ENCODE measurements at places on chromosomes 11 and 22.
A peak's percentile ranks its signal among the peaks of the same experiment; 100 is the strongest.

GRCh38 chr11:36746886-36747710 is 149.1 kb upstream of the RAG2 start:
- no peak overlapping the region for H3K27ac ChIP-seq
- no peaks in the 10 kb centered on the region for H3K36me3 ChIP-seq
- H3K4me3 ChIP-seq, result no peak overlapping the region

GRCh38 chr22:35349704-35350538 is 31.0 kb upstream of the HMOX1 start:
- no peaks in the 10 kb centered on the region for H3K27me3 ChIP-seq
- peaks cover 18% of the 10 kb centered on the region for H3K4me1 ChIP-seq
- H3K4me3 ChIP-seq, result peak overlapping the region; percentile 72
- peak overlapping the region; percentile 74 for H3K27ac ChIP-seq
- DNase-seq, result no peak

- no peak for DNase-seq
- no peaks in the 10 kb centered on the region for H3K4me1 ChIP-seq
- H3K4me3 ChIP-seq, result no peak overlapping the region
- H3K27me3 ChIP-seq, result no peaks in the 10 kb centered on the region
- no peak overlapping the region for H3K27ac ChIP-seq
Measured at GRCh38 chr11:132336781-132337535, 966.5 kb downstream of the NTM start.

DNA sequence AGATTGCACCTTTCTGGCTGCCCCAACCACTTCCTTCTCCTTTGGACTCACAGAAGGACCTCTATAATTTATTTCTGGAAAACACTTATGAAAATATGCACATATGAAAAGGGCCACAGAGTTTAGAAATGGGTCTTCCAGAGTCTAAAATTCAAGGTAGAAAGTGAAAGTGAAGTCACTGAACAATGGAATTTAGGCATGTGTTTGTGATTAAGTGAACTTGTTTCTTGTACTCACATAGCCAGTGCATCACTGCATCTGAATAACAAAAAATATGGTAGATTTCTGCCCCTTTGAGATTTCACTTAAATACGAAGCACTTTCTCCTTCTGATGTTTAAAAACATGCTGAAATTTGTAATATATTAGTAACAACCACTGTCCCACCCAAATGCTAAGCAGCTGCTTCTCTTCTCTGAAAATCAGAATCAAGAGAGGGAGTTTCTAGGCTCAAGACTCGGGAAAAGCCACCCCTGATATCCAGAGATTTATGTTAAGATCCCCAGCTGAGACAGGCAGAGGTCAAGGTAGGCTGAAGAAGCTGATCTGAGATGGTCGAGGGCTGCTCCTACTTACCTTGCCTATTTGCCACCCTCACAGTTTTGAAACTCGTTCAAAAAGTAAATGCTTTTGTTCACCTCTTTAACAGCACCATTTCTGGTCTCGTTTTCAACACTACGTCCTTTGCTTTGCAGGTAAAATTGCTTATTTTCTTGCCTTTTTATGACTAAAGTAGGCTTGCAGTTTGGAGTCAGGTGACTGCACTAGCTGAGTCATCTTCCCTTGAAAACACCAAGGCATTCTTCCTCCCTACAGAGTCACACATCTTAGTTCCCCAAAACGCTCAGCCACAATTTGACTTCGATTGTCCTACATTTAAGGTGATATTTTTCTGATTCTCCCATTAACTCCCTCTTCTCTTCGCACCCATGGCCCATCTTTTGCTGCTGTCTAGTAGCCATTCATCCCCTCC is at the start of gene XKR3:
Gene XKR3 (minus strand): TSS at position 696 of the 972 bp plus-strand sequence. CDS start 17,338 bp downstream, outside the sequence.
- H3K27ac ChIP-seq, result no peak within 1 kb of the TSS
- no peaks in the 10 kb centered on the region for H3K36me3 ChIP-seq
- H3K4me3 ChIP-seq, result no peak within 1 kb of the TSS
- no peaks in the 10 kb centered on the region for H3K27me3 ChIP-seq
- no peaks in the 10 kb centered on the region for H3K4me1 ChIP-seq

DNA sequence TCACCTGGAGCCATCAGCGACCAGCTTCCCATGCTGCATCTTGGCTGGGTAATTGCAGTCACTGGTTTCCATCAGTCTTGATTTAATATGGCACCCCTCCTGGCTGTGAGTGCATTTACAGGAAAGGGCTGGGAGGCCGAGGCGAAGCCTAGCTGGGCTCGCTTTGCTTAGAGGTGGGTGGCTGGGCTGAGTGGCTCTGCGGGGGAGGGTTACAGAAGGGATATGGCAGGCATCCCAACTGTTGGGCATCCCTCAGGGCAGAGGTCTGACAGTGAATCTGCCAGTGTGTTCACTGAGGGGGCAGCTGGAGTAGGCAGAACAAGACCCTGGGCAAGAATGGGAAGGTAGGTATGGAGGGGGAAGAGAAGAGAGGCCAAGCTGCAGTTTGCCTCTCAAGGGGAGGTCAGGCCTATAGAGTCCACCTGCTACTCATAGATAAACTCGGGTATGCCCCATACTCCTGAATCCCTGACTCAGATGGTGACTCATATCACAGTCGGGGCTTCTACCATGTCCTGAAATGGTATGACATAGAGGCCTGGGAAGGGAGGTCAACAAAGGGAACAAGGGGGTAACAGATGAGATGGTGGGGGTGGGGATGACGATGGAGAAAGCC is 77.5 kb upstream of the PHOX2A start:
- no peak for DNase-seq

- no peak for DNase-seq
- H3K4me3 ChIP-seq, result no peak overlapping the region
- H3K4me1 ChIP-seq, result no peaks in the 10 kb centered on the region
- no peak overlapping the region for H3K27ac ChIP-seq
- no peaks in the 10 kb centered on the region for H3K27me3 ChIP-seq
- H3K36me3 ChIP-seq, result no peaks in the 10 kb centered on the region
Measured at GRCh38 chr11:21369947-21370346, 700.6 kb downstream of the NELL1 start.

DNA sequence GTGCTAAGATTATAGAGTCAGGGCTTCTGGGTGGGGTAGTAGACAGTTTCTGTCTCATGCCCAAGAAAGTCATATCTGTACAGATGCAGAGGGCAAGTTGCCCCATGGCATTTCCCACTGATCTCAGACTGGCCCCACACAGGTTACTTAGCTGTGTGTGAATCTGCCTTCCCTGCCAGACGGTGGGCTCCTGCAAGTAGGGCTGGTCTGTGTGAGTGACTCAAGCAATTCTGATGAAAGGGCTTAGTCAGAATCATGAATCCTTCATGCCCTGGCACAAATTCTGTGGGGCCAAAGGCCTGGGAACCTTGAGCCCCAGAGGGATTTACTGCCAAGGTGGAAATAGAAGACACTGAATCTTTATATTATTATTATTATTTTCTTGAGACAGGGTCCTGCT is 30.4 kb downstream of the USH1C start:
- H3K4me3 ChIP-seq, result no peak overlapping the region
- H3K4me1 ChIP-seq, result no peaks in the 10 kb centered on the region
- no peaks in the 10 kb centered on the region for H3K27me3 ChIP-seq
- no peaks in the 10 kb centered on the region for H3K36me3 ChIP-seq
- no peak overlapping the region for H3K27ac ChIP-seq

DNA sequence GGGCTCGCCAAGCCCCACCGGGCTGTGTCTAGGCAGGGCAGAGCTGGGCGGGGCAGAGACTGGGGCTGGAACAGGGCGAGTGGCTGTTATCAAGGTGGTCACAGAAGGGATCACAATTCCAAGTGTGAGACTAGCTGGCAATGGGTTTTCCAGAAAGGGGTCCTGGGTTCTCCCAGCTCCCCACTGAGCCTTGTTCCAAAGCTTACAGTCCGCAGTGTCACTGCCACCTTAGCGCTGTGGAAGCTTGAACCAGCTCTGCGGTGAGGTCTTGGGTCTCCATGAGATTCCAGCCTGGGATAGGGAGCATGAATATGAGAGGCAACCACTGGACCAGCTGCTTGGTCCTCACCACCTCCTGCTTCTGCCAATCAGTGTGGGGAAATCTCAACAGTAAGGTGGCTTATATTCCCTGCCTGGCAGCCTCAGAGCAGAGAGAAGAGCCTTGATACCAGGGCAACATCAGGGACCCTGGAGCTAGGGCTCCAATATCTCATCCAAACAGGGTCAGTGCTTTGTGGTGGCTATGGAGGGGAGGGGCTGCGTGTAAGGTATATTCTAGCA is 831 bp downstream of the CD44 start:
- H3K27me3 ChIP-seq, result no peaks in the 10 kb centered on the region
- H3K27ac ChIP-seq, result peak overlapping the region; percentile 99
- peaks cover 80% of the 10 kb centered on the region for H3K4me1 ChIP-seq
- no peak for DNase-seq
- H3K4me3 ChIP-seq, result peak overlapping the region; percentile 61

DNA sequence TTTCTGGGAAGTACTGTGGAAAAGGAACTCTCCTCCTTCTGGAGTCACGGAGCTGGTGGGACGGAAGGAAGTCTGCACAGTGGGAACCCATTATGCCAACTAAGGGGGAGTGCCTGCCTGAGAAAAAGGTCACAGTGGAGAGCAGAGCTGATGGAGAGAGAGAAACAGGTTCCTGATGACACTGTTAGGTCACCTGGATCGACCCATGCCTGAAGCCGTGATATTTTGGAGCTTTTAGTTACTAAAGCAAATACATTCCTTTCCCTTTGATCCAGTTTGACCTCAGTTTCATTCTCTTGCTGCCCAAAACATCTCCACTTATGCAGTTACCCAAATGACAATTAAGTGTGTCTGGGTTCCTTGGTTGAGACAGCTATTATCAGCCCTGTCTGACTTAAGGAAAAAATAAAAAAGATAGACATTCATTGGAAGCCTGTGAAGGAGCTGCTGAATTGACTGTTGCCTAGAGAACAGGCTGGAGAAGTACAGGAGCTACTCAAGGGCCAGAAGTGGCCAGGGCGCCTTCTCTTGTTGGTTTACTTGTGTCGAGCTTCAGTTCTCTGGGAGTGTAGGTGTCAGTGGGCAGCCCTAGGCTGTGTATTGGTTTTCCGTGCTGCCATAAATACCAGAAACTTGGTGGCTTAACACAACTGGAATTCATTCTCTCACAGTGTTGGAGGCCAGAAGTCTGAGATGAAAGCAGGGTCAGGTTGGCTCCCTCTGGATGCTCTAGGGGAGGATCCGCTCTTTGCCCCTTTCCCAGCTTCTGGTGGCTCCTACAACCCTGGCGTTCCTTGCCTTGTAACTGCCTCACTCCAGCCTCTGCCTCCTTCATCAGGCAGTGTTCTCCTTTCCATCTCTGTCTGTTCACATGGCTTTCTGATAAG is 13.6 kb downstream of the MRGPRD start:
- no peaks in the 10 kb centered on the region for H3K36me3 ChIP-seq
- H3K27ac ChIP-seq, result no peak overlapping the region
- H3K4me3 ChIP-seq, result no peak overlapping the region
- no peak for DNase-seq

GRCh38 chr11:72637926-72638325 is 36.3 kb downstream of the PDE2A start:
- H3K36me3 ChIP-seq, result no peaks in the 10 kb centered on the region
- no peak overlapping the region for H3K27ac ChIP-seq
- H3K27me3 ChIP-seq, result peaks cover 63% of the 10 kb centered on the region
- H3K4me1 ChIP-seq, result peaks cover 27% of the 10 kb centered on the region
- no peak overlapping the region for H3K4me3 ChIP-seq
- DNase-seq, result no peak

DNA sequence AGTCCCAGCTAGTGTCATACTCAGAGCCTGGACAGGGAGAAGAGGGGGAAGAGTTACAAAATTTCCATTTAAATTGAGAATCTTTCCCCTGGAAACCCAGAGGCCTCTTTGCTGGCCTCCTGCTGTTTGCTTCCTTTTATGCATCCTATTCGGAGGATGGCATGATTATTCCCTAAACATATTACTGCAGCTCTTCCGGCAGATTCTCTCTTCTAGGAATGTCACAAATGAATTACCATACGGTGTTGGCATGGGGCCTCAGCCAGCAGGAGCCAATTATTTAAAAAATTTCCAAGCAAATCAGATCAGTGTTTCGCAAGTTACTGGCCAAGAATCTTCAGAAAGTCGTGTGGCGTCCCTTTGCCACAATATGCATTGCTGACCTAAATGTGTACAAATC is 326.7 kb upstream of the NCAM1 start:
- DNase-seq, result no peak
- H3K4me1 ChIP-seq, result no peaks in the 10 kb centered on the region
- no peaks in the 10 kb centered on the region for H3K36me3 ChIP-seq
- peaks cover 7% of the 10 kb centered on the region for H3K27me3 ChIP-seq
- no peak overlapping the region for H3K27ac ChIP-seq

GRCh38 chr11:78256962-78257361 is 68.2 kb downstream of the USP35 start:
- H3K27me3 ChIP-seq, result no peaks in the 10 kb centered on the region
- peak overlapping the region; percentile 80 for H3K27ac ChIP-seq
- no peak overlapping the region for H3K4me3 ChIP-seq
- no peak for DNase-seq
- H3K4me1 ChIP-seq, result peaks cover 22% of the 10 kb centered on the region
- no peaks in the 10 kb centered on the region for H3K36me3 ChIP-seq

DNA sequence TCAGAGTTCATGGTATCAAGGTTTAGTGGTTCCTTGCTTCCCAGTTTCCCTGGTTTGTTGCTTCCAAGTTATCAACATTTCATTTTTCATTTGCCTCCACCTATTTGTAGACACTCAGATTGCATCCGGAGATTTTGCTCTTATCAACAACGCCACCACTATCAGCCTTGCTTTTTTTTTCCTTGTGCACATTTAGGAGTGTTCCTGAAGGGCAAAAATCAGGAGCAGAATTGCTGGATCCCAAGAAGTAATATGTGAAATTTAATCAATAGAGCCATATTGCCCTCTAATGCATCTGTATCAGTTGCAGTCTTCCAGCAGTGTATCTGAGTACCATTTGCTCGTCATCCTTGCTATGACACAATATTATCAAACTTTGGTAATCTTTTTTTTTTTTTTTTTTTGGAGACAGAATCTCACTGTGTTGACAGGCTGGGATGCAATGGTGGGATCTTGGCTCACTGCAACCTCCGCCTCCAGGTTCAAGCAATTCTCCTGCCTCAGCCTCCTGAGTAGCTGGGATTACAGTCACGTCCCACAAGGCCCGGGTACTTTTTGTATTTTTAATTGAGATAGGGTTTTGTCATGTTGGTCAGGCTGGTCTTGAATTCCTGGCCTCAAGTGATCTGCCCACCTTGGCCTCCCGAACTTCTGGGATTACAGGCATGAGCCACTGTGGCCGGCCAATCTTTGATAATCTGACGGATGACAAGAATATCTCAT is 42.1 kb upstream of the SEPTIN5 start:
- no peak overlapping the region for H3K4me3 ChIP-seq
- H3K27ac ChIP-seq, result no peak overlapping the region
- H3K4me1 ChIP-seq, result no peaks in the 10 kb centered on the region
- peaks cover 10% of the 10 kb centered on the region for H3K27me3 ChIP-seq
- H3K36me3 ChIP-seq, result no peaks in the 10 kb centered on the region

GRCh38 chr11:128519338-128519737 is 68.0 kb downstream of the ETS1 start:
- no peaks in the 10 kb centered on the region for H3K36me3 ChIP-seq
- no peaks in the 10 kb centered on the region for H3K27me3 ChIP-seq
- no peak for DNase-seq
- peak overlapping the region; percentile 79 for H3K4me3 ChIP-seq

DNA sequence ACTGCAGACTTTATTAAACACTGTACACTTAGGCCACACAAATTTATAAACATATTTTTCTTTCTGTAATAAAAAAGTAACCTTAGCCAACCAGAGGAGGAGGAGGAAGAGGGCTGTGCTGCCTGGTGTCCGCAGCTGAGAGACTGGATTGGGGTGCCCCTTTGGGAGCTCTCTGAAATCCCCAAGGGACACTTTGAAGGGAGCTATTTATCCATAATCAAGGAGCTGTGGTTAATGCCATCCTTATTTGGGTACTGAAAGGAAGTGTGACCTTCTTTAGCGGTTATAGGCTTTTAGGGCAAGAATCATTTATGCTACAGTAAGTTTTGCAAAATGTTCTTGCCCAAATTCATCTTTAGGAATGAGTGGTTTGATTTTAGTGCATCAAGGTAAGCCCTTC is 125.8 kb downstream of the RASSF10 start:
- no peak for DNase-seq
- no peaks in the 10 kb centered on the region for H3K27me3 ChIP-seq
- H3K4me3 ChIP-seq, result no peak overlapping the region
- no peak overlapping the region for H3K27ac ChIP-seq
- H3K36me3 ChIP-seq, result no peaks in the 10 kb centered on the region
